Mucosa of gallbladder (tissue), 1 donor: ENCODE measurements at places on chromosomes 12 and 14. TPM values are rescaled to one million over a fixed set of nuclear protein-coding genes. Genes with fewer than 3 reads are reported as not detected.

Gene MON2
- 51.1 TPM for total RNA-seq

Gene HSPA2
- total RNA-seq: 16.2 TPM

Gene ZDHHC22
- 0.09 TPM for total RNA-seq

Gene RNASE7
- total RNA-seq: 22.1 TPM

Gene SLC15A4
- 28.6 TPM for total RNA-seq

Gene KRT80
- 15.5 TPM for total RNA-seq

Gene LTBR
- 180 TPM for total RNA-seq

Gene TBC1D30
- 17.1 TPM for total RNA-seq

DNA sequence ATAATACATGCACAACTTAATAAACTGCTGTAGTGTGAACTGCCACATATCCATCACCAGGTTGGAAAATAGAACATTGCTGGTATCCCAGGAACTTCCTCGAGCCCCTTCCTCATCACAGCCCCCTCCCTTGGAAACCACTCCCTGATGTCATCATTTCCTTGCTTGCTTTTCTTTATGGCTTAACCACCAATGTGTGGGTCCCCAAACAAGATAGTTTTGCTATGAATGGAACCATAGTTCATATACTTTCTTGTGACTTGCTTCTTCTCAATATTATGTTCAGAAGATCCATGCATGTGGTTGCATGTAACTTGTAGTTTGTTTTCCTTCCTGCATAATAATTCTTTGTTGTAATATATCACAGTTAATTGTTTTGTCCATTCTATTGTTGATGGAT is 8.9 kb upstream of the WNT5B start:
- DNase-seq: no peak

DNA sequence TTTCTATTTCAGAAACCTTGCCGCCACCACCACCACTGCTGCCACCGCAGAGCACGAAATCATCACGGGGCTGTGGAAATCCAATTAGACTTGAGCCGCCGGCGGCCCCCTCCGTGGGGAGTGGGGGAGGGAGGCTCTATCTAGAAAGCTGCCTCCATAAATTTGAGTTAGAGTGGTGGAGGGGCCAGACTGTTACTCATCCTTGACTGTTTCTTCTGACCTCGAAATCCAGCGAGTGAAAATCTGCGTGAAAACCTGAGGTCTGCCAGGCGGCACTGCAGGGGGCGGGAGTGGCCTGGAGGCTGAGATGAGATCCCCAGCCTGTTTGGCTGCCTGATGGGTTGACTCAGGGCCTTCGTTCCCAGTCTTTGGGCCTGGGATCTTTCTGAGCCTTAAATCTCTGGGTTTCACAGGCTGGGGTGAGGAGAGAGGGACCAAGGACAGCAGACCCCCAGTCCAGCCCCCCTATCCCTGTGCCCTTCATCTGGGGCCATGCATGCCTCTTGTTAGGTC is 29.9 kb downstream of the TSPAN9 start:
- DNase-seq: no peak

- peak; percentile 60 for DNase-seq
Observed at GRCh38 chr14:95339301-95339865, 19.7 kb upstream of the CLMN start.

DNA sequence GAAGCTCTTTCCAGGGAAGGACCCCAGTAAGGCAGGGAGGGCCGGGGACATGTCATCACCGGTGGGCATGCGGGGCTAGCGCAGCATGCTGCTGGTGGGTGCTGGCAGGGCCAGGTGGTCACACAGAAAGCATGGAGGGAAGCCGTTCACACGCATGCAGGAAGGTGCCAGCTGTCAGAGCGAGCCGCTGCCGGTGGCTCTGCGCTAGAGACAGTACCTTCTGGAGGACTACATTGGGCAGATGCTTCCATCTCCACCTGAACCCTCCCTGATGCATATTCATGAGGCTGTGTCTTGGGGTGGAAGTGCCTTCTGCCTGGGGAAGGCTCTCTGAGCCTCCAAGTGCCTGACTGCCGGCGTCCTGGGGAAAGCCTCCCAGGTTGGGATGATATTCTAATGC is 203.8 kb downstream of the CALM1 start:
- DNase-seq: no peak

DNA sequence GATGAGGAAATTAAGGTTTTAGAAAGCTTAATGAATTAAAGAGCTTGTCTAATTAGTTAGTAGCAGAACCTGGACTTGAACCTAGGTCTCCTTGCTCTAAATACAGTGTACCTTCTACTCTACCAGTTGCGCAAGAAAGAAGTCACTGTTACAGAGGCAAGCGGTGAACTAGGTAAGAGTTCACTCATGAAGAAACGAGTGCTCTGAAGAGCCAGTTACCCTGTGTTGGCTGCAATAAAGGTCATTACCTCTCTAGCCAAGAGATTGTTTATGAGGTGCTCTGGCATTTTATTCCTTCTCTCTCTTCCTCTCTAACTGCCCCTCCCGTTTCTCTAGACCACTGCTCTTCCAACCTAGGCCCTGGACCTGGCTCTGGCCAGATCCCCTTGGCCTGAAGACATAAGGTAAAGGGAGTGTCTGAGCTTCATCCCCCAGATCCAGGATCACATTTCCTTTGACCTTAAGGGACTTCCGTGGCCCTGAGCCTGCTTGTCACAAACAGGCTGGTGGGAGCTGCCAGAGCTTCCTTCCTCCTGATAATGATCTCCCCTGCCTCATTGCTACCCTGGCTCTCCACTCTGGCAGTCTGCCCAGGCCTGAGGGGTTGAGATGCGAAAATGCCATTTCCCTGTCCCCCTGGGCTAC is 1.9 kb downstream of the RNASE7 start:
- no peak for DNase-seq

DNA sequence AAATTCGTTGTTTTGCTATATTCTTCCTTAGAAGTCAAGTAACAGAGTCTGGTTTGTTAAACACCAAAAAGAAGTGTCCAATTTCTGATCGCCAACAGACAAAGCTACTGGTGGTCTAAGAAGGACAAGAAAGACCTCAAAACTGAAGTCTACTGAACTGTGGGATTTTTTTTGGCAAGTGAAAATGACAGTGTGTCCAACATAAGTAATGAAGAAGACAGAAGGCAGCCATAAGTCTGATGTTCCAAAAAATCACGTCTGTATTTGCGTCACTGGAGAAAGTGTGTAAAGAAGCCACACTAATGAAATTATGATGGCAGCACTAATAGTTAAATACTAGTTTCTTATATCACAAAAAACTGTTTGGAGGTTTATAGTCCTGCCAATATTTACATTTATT is 32.6 kb downstream of the WASHC3 start:
- no peak for DNase-seq

- DNase-seq: no peak
Observed at GRCh38 chr14:68293404-68293803, 473.8 kb downstream of the RAD51B start.

DNA sequence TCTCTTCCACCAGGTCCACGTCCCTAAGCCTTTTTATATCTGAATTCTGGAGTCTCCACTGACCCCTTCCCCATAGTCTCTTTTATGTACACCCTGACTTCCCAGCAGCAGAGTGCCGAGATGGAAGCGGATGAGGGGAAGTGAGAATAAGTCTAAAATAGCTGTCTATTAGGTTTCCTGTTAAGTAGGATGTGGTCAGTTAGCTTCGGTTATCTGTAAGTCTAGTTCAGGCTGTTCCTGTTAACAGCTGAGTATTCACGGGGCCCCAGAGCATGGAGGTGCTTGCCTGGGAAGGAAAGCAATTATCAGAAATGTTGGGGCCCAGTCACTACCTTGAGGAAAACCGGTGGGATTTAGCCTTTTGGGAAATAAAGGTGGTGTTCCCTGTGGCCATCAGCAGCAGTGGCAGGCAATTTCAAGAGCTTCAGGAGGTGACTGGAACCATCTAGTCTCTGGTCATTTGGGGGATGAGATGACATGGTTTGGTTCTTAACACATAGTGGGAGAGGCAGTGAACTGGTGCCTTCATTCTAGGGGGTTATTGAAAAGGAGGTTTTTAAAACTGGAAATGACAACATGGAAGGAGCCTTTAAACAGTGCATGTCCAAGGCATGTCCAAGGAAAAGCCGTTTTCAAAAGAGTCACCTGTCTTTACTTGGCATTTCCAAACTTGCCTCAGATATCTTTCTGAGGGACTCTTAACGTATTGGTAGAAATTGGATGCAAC is 21.8 kb downstream of the CHST11 start:
- no peak for DNase-seq

DNA sequence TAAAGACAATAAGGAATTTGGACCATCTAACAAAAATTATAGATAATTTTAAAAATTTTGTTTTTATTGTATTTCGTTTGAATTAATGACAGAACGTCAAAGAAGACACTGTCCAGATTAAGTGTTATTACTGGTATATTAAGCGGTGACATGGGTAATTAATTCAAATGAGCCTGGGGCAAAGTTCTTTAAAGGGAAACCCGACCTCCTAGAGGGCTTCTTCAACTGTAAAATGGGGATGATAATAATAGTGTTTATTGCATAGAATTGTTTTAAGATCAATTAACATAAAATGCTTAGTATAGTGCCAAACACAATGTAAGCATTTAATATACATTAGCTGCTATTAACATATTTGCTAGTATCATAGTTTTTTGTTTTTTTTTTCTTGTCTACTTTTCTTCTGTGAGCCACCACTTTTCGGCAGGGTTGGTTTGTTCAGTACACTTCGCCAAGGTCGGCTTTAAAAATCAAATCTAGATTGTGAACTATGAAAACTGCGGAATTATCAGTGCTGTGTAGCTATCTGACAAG is 514 bp upstream of the LARP4 start:
- DNase-seq: no peak

DNA sequence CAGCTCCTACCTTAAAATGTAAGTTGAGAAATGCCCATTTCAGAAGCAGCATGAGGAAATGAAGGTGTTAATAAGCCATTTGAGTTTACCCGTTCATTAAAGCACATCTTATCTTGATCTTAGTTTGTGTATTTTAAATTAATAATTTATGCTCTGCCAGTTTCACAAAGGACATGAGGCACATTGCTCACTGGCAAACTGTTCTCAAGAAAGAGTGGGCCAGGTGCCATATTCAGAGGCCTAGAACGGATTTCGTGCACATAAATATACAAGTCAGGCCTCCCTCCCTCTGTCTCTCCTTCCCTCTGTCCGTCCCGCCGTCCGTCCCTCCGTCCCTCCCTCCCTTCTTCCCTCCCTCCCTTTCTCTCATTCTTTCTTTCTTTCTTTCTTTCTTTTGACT is 29.5 kb downstream of the CPM start:
- peak; percentile 14 for DNase-seq

GRCh38 chr14:37597914-37598746 is 2.7 kb downstream of the TTC6 start:
- DNase-seq: no peak

DNA sequence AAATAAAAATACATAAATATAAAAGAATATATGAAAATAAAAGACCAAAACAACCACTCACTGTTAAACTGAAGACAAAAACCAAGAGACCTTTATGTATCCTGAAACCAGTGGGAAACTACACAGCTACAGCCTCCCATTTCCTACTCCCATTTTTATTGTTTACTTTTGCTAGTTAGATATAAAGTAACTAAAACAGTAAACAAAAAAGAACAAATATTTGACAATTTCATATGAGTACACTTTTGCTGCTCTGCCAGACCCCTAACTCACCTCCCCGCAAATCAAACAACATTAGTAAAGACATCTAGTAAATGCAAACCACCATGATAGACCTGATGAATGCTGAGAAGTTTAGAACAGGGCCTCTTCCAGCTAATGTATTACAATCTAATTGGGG is 97.1 kb downstream of the BCL2L14 start:
- no peak for DNase-seq

- peak; percentile 17 for DNase-seq
Observed at GRCh38 chr12:109863847-109864712, 16.3 kb downstream of the GLTP start.

DNA sequence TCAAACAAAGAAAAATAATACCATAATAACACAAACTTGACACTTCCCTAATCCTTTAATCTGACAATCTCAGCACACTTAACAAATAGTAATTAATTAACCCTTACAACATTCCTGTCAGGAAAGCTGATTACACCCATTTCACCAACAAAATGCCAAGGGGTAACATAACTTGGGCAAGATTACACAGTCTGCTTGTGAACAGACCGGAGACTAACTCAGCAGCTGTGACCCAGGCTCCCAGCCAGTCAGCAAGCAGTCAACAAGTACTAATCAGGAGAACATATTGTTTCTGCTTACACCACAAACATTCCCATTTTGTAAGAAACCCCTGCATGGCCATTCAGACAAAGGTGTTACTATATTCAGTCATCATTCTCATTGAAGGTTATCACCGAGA is 592.5 kb upstream of the FLRT2 start:
- DNase-seq: no peak

GRCh38 chr14:51004352-51004800 is 60.1 kb upstream of the PYGL start:
- DNase-seq: no peak

DNA sequence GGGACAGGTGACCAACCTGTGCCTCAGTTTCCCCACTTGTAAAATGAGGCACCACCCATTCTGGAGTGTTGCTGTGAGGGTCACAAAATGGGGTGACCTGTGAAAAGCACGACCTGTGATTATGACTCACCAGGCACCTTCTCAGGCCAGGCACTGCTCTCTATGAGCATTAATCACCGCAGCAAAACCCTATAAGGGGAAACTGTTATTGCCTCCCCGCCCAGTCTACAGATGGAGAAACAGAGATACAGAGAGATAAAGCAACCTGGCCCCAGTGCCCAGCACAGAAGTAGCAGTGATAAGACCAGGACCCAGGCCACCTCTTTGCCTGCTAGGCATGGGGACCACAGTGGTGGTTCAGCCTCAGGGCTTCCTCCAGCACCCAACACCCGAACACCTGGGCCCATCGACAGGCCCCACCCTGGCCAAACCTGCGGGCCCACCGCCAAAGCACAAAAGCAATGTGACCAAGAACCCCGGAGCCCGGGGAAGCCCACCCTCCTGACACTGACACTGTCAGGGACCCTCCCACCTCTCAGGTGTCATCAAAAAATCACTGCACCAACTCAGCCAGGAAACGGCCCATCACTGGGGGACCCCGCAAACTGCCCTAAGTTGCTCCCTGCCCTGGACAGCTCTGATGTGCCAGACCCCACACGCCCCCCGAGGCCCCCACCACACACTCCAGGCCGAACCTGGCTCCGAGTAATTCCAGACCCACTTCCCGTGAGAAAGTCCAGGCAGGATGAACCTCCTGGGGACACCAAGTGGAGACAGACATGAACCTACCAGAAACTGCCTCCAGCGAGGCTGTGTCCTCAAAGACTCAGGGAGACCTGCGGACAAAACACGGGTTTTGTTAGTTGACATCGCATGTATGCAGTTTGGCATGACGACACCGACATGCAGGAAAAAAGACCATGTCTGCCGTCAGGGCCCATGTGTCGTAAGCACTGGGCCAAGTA is 32.4 kb downstream of the NCOR2 start:
- no peak for DNase-seq

DNA sequence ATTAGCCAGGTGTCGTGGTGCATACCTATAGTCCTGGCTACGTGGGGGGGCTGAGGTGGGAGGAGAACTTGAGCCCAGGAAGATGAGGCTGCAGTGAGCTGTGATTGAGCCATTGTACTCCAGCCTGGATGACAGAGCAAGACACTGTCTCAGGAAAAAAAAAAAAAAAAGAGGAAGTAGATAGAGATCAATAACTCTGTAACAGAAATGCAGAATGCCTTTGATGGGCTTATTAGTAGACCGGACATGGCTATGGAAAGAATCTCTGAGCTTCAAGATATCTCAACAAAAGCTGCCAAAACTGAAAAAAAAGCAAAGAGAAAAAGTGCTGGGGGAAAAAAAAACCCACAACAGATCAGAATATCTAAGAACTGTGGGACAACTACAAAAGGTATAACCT is 37.5 kb downstream of the GPR68 start:
- no peak for DNase-seq
